Central memory CD8-positive, alpha-beta T cell (primary cell): ENCODE measurements at places on chromosomes 5 and 9.

GRCh38 chr5:40976836-40977235, 67.5 kb downstream of the C7 start:
- no peak for DNase-seq

DNA sequence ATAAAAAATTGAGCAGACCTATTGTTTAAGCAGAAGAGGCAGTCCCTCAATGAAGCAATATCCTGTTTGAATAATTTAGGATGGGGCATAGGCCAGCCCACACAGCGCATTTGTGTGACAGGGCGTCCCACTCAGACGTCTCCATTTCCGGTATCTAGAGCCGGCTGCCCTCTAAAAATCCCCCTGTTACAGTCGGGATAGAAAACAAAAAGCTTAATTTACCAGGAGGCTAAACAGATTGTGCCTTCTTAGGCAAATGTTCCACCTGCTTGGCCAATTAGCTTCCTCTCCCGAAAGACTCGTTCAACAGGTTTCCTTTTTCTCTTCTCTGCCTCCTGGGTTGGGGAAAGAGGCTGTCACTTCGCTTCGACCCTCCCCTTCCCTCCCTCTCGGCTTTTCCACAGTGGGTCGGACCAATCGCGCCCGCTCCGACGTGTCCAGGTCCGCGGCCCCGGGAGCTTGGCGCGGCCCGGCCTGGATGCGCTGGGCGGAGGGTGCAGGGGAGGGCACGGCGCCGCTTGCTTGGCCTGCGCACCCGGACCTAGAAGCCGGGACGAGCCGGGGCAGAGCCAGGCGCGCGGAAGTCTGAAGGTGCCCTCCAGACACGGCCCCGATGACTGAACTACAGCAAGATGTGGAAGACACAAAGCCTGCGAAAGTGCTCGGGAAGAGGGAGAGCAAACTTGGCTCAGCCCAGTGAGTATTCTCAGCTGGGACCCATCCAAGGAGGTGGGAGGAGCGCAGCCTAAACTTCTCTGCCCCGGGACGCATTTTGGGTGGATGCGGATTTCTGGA, at the start of gene GRAMD2B:
Gene GRAMD2B, plus strand, starts transcription at position 416 of the 795 bp plus-strand sequence. Its CDS starts 198 bp downstream, at position 614.
- DNase-seq, result peak; percentile 31

DNA sequence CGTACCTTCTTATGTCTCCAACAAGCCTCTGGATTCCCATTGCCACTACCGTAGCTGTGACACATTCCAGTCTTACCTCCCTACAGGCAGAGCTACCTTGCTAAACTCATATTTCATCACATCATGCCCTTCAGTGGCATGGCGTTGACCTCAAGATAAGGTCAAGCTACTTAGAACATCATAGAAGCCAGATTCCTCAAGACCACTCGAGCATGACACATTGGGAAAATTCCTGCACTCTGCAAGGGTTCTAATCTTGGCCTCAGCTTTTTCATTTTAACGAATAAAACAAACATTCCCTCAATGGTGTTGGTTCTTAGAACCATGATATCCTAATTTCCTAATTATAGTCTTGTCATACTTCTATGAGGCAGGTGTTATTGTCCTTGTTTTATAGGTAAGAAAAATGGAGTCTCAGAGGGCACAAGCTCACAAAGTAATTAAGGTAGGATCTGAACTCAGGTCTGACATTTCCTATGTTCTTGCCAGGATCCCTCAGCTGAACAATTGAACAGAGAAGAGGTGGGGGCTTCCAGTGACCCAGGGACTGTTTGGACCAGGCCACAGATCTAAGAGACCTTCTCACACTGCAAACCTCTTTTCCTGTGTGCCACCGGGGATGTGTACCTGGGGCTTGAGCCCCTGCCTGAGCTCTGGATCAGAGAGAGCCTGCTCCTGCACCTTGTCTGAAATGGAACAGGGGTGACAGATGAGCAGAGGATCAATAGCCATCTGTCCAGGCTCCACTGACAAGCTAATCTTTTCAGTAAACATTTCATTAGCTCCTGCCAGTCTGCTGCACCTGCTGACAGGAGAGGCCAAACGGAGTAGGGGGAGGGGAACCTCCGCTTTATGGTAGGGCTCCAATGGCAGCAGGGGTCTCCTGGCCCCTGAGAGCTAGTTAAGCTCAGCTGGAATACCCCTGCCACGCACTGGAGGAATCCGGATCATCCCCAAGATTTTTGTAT, 49.3 kb downstream of the ALG2 start:
- no peak for DNase-seq

DNA sequence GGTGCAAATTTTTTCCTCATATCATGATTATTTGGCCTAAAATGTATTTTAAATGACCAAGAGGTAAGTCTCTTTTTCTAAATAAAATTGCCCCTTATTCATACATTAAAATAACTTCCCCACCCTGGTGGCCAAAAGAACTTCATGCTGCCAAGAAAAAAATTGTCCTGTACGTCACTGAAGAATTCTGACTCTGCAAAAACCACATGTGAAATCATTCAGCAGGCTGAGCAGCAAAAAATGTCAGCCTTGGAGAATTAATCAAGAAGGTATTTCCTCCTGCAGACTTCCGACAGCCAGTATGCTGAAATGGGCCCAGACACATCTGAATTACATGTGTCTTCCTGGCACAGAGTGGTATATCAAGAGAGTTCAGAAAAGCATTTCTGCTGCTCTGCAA, 94.6 kb upstream of the HMHB1 start:
- no peak for DNase-seq

DNA sequence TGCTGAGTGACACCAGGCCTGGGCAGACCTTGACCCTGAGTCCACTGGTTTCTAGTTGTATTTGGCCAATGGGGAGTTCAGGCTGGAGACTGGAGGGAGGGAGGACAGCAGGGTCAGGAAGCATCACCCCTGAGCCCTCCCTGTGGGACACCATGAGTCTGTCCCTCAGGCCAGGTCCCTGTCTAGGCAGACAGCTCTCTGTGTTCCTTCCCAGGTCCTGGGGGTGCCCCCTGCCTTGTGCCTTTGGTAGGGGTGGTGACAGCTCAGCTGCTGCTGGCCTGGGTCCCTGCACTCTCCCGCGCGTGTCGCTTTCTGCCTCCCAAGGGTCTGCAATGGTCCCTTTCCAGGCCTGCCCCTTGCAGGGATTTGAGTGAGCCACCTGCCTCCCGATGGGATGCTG, 125.5 kb downstream of the OLFM1 start:
- DNase-seq, result no peak

DNA sequence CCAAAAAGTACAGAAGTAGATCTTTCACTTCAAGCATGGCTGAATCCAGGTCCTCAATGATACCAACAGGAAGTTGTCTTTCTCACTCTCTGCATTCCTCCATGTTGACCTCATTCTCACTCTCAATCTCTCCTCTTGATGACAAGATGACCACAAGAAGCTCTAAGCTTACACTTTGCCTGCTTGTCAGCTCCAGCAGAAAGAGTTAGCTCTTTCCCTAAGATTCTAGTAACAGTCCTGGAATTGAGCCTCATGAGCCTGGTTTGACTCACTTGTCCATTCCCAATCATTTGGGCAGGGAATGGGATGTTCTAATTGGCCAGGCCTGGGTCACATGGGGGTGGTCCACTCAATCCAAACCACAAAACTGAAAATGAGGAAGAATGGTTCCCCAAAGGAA, 3.3 kb upstream of the CLTA start:
- DNase-seq, result no peak

GRCh38 chr9:81132318-81132717, 557.0 kb downstream of the TLE1 start:
- no peak for DNase-seq

DNA sequence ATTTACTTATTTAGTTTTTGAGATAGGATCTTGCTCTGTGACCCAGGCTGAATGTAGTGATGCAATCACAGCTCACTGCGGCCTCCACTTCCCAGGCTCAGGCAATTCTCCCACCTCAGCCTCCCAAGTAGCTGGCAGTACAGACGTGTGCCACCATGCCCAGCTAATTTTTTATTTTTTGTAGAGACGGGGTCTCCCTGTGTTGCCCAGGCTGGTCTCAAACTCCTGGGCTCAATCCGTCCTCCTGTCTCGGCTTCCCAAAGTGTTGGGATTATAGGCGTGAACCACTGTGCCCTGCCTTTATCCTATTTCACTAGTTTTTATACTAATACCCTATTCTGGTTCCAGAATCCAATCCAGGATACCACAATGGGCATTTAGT, 6.8 kb downstream of the RPS14 start:
- DNase-seq, result no peak

DNA sequence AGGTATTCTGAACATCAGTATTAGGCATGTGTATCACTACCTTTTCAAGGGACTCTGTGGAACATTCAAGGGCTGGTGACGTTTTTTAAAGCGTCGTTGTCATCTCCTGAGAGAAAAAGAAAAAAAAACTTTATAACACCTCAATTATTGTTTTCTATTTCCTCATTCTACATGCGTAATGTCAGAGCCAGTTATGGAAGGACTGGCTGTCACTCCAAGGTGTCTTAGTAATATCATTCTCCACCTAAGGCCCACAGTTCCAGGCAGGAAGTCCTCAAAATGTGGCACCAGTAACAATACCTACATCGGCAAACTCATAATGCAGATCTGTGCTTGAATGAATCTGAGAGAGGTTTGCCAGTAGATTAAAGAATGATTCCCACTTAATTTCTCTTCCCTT, 210.2 kb downstream of the SAXO1 start:
- no peak for DNase-seq

DNA sequence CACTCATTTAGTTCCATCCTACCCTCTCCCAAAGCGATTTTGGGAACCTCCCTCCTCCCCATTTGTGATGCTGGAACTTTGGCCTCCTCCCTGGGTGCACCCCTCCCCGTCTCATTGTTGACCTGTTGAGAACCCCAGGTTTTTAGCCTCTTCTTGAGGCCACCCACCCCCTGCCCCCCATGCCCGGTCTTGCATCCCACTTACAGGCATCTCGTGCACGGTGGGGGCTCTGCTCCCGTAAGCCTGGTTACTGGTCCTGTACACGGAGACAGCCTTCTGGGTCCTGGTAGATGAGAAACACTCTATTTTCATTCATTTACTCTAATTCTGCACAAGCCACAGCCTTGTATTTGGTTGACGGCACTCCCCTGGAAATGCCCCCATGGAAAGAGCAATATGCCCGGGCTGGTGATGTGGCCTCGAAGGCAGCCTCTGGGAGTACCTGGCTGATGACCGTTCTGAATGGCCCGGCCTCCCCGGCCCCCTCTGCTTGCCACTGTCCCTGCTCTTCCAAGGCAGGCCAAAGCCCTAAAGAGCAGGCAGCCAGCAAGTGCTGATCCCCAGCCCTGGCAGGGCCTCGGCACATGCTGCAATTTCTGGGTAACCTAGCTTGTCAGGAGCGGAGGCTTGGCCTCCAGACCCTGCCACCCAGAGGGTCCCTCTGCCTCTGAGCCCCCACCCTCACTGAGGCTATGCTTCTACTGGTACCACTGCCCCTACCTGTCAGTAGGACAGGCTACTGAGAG, 1.9 kb upstream of the MRPS2 start:
- no peak for DNase-seq

DNA sequence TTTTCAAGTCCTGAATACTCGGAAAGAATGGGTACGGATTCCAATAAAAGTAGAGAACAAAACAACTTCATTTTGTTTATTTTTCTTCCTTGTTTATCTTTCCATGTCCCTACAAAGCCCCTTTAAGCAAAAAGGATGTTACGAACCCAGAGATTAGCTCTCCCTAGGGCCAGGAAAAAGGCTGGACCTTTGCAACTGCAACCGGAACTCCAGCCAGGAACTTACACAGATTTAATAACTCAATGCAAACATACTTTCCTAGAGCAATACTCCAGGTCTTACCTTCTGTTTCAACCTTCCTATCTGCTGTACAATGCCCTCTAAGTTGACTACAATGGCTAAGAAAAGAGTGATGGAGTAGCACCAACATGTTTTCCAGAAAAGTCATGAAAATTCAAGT, 7.0 kb downstream of the DENND1A start:
- no peak for DNase-seq

DNA sequence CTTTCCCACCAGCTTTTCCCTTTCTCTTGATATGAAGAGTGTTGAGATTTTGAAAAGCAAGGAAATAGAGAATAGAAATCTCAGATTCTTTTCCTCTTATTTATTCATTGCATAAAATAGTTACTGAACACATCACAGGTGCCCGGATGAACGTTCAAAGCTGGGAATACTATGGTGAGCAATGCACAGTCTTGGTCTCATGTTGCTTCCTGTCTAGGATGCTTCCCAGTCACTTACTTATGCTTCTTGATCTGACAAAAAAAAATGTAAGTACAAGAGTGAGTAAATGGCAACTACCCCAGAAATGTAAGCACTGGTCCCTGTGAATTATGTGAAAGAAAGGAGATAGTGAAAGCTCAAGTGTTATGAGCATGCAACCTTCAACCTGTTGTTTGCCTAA, 153.5 kb upstream of the S1PR3 start:
- no peak for DNase-seq

DNA sequence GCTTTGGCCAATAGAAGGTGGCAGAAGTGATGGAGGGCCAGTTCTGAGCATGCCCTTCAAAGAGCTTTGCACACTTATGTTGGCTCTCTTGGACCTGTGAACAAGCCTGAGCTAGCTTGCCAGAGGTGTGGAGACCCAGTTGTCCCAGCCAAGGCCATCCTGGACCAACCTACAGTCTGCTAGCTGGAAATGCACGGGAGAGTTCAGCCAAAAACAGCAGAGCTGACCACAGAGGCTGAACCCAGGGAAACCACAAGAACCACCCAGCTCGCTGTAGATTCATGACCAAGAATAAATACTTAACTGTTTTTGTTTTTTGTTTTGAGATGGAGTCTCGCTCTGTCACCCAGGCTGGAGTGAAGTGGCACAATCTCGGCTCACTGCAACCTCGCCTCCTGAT, 65.4 kb upstream of the HAND1 start:
- DNase-seq, result no peak

GRCh38 chr9:120895951-120896350, 19.0 kb upstream of the PHF19 start:
- DNase-seq, result no peak

DNA sequence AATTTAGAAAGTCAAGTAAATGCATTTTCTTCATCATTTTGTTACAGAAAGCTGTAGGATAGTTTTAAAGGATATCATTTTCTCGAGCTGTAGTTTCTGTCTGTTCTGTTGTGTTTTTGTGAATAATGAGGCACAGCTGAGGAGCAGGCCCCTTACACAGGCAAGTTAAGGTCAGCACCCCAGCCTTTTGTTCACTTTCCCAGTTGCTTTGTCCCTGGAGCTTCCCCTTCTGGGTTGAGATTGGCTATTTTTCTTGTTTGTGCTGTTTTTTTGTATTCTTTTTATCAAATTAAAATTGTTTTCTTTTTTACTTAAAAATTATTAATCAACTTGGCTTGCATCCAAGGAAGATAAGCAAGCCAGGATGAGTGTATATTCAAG, 213.8 kb upstream of the ACTBL2 start:
- DNase-seq, result no peak
